Stimulated activated CD4-positive, alpha-beta T cell treated with anti-CD3 and anti-CD28 coated beads, Interleukin-15, amount 100 ng/mL, for 1 hour (primary cell): ENCODE measurements at places on chromosomes 7 and 10.

GRCh38 chr7:139898483-139898882 lies 69.4 kb downstream of the TBXAS1 start:
- no peak for DNase-seq

GRCh38 chr10:114405011-114405350 lies 679 bp upstream of the AFAP1L2 start:
- DNase-seq, result no peak

- DNase-seq, result no peak
Measured at GRCh38 chr10:49116509-49117375, 1.4 kb upstream of the VSTM4 start.

DNA sequence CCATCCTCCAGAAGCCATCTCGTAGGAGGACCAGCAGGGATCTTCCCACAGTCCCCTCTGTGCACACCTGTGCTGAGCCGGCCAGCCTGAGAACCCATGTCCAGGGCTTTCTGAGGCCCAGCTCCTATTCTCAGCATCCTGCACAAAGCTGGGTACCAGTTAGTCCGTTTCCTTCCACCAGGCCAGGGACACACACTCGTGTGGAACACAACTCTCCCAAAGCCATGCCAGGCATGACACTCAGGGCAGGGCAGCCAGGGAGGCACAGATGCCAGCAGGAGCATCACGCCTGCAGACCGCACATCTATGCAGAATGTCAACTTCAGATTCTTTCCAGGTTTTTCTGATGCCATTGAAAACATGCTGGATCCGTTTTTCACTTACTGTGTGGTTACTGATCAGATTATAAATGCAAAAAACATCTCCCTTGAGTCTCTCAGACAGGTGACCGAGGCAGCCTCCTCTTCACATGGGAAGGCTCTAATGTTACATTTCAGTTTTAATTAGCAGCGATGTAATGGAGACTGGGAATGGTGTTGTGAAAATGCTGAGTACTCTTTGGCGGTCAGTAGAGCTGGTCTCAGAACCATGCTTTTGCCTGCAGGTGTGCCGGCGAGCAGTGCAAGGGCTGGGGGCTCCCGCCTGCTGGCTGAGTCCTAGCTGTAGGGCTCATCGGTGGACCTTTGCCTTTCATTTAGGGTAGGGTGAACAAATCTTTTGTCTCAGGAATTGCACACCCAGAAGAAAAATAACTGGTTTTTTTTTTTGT lies 3.3 kb upstream of the SUN1 start:
- DNase-seq, result no peak

GRCh38 chr10:84329986-84330651 lies 1.7 kb downstream of the CCSER2 start:
- no peak for DNase-seq

DNA sequence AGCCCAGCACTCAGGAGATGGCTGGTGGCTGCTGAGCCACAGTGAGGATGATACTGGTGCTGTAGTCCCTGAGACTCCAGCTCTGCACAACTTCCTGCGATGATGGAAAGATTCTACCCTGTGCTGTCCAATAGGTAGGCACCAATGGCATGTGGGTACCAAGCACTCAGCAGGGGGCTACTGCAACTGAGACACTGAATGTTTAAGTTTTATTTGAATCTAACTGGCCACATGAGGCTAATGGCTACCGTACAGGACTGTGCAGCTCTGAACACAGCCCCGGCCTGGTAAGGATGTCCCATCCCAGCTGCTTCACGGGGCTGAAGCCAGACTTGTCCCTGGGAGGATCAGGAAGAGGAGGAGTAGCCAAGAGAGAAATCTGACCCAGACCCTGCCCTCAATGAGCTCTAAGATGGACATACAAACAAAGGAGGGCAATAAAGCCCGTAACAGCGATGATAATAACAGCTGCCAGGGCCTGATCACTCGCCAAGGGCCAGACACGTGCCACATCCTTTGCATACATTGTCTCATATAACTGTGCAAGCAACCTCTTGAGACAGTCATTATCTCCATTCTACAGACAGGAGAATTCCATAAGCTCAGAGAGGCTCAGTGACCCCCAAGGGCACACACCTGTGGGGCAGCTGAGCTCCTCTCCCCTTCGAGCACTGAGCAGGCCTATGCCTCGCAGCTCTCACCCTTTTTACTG lies 3.8 kb downstream of the GPRIN2 start:
- DNase-seq, result no peak

DNA sequence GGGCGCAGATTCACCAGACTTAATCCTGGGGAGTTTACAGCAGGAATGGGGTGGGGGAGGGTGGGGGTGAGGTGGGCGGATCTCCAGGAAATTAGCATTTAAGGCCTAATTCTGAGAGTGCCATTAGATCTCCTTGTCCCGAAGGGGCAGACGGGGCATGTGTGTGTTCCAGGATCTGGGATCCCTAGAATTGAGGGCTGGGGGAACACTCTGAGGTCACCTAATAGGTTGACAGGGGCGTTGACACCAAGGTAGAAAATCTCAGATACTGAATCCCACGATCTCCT lies 9.4 kb upstream of the EPHB4 start:
- DNase-seq, result no peak

- no peak for DNase-seq
Measured at GRCh38 chr7:16791071-16791470, 13.7 kb downstream of the AGR2 start.

DNA sequence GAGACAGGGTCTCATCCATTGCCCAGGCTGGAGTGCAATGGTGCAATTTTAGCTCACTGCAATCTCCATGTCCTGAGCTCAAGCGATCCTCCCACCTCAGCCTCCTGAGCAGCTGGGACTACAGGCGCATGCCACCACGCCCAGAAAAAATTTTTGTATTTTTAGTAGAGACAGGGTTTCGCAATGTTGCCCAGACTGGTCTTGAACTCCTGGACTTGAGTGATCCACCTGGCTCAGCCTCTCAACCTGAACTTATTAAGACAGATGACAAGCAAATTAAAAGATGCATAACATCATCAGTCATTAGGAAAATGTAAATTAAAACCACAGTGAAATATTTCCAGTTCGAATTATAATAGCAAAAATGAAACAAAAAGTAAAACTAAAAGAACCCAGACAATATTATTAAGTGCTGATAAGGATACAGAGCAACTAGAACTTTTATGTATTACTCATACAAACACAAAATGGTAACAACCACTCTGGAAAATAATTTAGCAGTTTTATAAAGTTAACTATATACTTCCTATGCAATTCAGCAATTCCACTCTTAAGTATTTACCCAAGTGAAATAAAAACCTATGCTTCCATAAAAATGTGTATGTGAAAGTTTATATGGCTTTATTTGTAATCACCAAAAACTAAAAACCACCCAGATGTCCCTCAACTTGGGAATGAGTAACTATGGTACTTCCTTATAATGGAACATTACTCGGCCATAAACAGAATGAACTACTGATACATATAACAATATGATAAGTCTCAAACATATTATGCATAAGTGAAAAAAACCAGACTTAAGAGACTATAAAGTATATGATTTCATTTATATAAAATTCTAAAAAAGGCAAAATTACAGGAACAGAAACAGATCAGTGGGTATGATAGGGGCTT lies 15.3 kb downstream of the ZFAND4 start:
- no peak for DNase-seq

DNA sequence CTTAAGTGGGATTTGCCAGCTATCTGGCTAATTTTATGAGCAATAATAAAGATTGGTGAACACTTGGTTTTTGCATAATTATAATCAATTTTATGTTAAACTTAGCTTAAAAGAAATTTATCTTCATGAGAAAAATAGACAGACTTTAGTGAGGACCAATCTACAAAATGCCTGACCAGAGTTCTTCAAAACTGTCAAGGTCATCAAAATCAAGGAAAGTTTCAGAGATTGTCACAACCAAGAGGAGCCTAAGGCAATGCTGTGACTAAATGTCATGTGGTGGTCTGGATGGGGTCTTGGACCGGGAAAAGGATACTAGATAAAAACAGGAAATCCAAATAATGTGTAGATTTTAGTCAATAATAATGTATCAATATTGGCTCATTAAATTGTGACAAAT lies 17.7 kb upstream of the FAM170B start:
- DNase-seq, result no peak

DNA sequence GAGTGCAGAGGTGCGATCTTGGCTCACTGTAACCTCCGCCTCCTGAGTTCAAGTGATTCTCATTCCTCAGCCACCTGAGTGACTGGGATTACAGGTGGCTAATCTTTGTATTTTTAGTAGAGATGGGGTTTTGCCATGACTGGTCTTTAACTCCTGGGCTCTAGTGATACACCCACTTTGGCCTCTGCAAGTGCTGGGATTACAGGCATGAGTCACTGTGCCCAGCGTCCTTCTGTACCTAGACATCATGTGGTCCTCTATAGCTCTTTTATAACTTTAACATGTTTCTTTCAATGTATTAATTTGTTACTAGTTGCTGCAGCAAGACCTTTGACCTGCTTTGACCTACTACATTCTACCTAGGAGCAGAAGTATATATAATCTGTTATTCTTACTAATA lies 38.7 kb upstream of the BICC1 start:
- DNase-seq, result no peak

DNA sequence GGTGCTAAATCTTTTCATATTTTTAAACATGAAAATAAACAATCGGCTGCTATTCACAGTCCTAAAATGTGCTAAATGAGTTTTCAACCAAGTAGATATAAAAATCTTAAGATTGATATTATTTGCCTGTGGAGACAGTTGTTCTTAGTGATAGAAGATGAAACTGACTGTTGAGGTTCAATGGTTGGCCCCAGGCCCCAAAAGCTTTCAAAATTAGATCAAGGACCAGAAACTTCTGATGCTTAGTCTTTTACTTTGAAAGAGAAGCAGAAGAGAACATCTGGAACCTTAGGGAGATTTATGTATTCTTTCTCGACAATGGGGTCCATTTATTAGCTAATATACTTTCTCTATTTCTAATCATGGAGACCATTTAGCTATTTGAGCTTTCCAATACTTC lies 155.8 kb downstream of the REEP3 start:
- no peak for DNase-seq

DNA sequence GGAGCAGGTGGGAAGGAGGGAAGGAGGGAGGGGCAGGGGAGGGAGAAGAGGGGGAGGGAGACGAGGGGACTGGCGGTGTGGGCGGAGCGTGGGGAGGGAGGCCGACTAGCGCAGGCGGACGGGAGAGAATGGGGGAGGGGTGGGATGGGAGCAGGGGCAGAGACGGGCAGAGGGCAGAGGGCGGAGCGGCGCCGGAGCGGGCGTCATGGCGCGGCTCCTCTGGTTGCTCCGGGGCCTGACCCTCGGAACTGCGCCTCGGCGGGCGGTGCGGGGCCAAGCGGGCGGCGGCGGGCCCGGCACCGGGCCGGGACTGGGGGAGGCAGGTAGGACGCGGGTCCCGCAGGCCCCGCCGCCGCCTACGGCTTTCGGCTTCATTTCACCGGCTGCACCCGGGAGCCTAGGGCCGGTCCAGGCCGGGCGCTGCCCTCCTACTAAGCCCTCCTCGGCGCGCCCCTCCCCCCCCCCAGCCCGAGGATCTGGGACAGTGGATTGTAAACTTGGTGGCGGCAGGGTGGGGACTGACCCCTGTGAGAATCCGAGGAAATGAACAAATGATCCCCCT lies at the start of gene MSRB2:
TSS of gene MSRB2 (plus strand) at position 176 of the 562 bp plus-strand sequence. CDS start at position 206, 30 bp downstream.
- DNase-seq, result peak; percentile 38

- DNase-seq, result no peak
Measured at GRCh38 chr10:51700228-51700817, 928 bp upstream of the CSTF2T start.

DNA sequence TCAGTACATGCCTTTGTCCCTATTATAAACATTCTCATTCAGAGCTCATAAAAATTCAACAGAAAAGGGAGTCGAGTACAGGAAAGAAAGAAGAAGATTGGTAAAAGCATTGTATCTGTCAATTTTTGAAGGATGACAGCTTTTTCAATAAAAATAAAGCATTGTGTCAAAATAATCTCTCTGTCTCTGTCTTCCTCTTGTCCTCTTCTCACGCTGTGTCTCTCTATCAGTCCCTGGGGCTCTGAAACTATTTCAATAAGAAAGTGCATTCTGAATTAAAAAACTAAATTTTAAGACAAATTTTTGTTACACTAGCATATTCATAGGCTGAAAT lies 248.4 kb downstream of the TNS3 start:
- no peak for DNase-seq

- DNase-seq, result no peak
Measured at GRCh38 chr7:134022286-134022911, 104.7 kb upstream of the LRGUK start.

DNA sequence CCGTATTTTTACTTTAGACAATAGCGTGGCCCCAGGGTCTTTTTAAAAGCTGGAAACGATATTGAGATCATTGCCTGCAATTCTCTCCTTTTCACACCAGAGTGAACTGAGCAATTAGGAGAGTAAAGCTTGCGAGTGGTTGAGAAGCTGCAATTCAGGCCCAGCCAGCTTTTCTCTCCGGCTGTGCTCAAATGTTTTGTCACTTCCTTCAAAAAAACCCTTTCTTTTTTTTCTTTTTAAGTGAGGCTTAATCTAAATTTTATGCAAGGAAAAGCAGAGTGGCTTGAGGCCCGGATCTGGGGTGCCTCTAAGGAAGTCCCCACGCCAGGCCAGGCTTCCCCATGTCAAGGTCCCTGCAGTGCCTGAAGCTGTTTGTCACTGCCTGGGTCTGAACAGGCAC lies 433.9 kb downstream of the GLRX3 start:
- DNase-seq, result no peak

GRCh38 chr7:73704640-73705550 lies 14.6 kb downstream of the STX1A start:
- DNase-seq, result no peak

GRCh38 chr7:48158404-48158803 lies 12.9 kb upstream of the ABCA13 start:
- no peak for DNase-seq

- DNase-seq, result no peak
Measured at GRCh38 chr10:14612873-14613587, 161.7 kb downstream of the FAM107B start.

DNA sequence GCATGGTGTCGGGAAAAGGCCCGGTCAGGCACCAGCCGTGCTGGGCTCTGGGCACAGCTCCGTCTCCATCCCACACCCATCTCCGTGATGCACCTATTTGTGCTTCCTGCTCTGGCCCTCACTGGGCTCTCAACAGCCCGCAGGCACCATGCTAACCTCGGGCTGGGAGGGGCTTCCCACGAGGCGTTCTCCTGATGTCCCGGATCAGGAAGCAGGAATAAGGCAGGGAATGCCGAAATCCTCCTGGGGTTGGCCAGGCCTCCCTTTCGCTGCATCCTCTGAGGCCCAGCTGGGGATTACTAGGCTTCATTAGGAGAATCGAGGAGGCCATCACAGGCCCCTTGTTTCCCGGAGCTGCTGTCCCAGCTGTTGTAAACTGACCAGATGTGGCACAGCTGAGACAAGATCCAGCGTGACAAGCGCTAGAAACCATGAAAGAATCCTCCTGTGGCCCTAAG lies 72.0 kb downstream of the FAM53B start:
- DNase-seq, result no peak

- DNase-seq, result no peak
Measured at GRCh38 chr10:101485681-101486554, 102.1 kb downstream of the POLL start.
